NCI-H1417 treated with DMSO at 0.1 percent for 48 hours (cell line): ENCODE measurements at places on chromosomes 13 and 19.

DNA sequence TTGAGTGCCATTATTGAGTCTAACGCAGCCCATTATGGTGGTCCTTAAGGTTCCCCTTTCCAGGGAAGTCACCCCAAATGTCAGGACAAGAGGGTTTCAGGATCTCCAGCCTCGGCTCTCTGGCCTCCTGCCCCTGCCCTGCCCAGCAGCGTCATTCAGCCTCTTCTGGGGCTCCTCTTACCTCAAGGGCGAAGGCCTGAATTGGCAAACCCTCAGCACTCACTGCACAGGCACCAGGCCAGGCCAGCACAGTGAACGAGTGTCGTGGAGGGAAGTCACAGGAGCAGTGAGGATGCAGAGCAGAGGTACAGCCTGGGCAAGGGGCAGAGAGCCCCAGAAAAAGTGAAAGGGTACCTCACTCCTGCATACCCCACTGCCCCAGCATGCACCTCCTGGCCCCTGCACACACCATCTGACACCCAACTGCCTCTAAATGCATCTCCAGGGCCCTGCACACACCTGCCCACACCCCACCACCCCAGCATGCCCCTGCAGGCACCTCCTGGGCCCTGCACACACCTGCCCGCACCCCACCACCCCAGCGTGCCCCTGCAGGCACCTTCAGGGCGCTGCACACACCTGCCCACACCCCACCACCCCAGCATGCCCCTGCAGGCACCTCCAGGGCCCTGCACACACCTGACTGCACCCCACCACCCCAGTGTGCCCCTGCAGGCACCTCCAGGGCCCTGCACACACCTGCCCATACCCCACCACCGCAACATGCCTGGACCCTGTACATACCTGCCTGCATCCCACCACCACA lies 19.8 kb downstream of the SLC25A42 start:
- no peak for DNase-seq

GRCh38 chr13:83881917-83882605 lies at the start of gene SLITRK1:
Gene SLITRK1 (minus strand): TSS chr13:83882474. CDS start chr13:83881507, 967 bp downstream.
- DNase-seq: peak; percentile 28

- DNase-seq: no peak
Observed at GRCh38 chr19:56720281-56720680, 48.7 kb upstream of the ZNF835 start.

DNA sequence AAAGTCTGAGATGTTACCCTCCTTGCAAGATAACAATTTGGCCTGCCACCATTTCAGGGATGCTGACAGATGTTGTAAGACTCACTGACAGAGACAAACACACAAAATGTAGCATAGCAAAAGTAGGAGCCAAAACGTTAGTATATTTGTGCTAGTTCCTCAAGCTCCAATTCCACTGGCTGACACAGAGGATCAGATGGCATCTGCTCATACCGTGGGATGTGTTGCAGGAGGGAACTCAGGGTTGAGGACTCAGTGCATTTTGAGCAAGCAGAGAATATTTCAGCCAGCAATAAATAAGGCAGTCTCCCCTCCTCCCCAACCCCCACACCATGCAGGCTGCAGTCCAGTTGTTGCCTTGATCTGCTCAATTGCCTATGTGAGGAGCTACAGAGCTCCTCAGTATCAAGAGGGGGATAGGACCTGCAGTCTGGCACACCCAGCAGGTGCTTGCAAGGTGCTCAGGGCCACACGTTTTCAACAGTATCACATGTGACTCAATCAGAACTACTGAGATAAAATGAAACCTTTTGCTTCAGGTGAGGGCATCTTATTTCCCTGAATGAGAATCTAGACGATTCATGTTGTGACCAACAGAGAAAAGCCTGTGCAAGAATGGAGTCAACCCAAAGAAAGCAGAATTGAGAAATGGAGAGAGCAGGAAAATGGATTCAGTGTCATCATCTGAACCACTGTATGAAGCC lies 23.6 kb upstream of the LRCH1 start:
- no peak for DNase-seq

- DNase-seq: no peak
Observed at GRCh38 chr19:661427-662196, 1.4 kb downstream of the RNF126 start.

DNA sequence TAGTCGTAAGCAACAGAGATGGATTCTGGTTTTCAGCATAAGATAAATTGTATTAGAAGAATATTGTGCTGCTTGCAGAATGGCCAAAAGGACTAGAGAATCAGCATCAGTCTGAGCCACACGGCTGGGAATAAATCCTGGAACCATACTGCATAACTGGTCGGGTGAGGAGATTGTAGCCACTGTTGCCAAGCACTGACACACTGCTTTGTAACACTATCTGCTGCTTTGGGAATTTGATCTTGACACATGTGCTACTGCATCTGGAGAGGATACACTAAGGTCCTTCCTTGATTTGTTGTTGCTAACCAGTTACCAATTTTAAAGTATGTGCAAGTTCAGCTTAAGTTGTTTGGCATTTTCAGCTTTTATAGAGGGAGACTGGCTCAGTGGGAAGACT lies 1.9 kb downstream of the HNRNPA1L2 start:
- DNase-seq: no peak

GRCh38 chr19:28196961-28197360 lies 1016.0 kb downstream of the UQCRFS1 start:
- no peak for DNase-seq

DNA sequence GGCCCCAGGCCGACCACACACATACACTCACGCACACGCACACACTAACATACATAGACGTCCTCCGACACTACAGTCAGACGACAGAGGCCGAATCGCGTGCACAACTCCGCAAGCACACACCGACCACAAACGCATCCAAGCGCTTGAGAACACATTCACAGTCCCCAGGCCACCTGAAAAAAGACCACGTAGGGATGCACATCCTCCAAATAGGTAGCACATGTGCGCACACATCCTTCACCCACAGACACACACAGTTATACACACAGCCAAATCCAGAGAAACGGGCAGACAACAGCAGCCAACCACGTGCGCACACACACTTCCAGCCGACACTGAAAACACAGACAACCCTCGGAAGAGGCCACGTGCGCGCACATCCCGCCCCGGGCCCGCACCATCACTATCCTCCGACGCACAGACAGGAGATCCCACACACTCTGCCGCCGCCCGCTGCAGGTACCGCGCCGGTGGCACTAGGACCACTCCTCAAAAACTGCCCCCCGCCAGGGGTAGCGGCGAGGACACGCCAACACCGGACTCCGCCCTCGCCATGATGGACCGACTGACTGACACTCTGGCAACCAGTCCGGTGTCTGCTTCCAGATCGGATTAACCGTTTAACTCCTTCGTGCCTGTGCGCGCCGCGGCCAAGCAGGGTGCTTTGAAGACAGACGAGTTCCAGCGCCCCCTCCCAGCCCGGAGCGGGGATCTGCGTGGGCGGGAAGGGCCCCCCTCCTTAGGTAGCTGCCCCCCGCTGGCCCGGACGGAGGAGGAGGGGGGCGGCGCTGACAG lies 493 bp upstream of the PDE4A start:
- DNase-seq: no peak

GRCh38 chr13:49830721-49831120 lies 38.2 kb upstream of the KPNA3 start:
- DNase-seq: no peak

DNA sequence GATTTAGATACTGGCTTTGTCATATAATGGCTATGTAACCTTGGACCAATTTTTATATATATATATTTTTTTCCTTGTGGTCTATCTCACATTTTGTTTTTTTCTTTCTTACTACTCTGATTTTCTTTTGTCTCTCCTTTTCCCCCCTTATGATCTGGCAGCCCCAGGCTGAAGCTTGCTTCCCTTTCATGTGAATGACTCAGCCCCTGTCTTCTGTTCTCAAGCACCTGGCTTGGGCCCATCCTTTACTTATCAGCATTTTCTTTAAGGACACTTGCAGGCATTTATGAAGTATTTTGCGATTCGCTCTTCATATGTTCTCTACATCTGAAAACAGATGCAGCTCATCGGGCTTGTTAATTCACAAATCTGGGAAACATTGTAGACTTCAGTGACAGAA lies 163.6 kb downstream of the SPRY2 start:
- DNase-seq: no peak

GRCh38 chr13:31334547-31334946 lies 134.8 kb downstream of the B3GLCT start:
- no peak for DNase-seq
